ENCODE measurements at places on chromosomes 7 and 10. TPM values are rescaled to one million over a fixed set of nuclear protein-coding genes. Genes with fewer than 3 reads are reported as not detected.

ZNF804B gene
- not detected for polyA plus RNA-seq

NXPH1 gene
- not detected for polyA plus RNA-seq

PPP1R3C gene
- polyA plus RNA-seq: 27.5 TPM

EBLN1 gene
- not detected for polyA plus RNA-seq

MINDY4 gene
- 2.4 TPM for polyA plus RNA-seq

ELMO1 gene
- polyA plus RNA-seq: 14.3 TPM

FOXP2 gene
- 1.3 TPM for polyA plus RNA-seq

MRLN gene
- not detected for polyA plus RNA-seq

ALDH18A1 gene
- 5.9 TPM for polyA plus RNA-seq

SRRM3 gene
- 36.2 TPM for polyA plus RNA-seq

TMEM270 gene
- polyA plus RNA-seq: not detected

ADAM22 gene
- polyA plus RNA-seq: 0.19 TPM

GLRX3 gene
- polyA plus RNA-seq: 130 TPM

ITGA8 gene
- polyA plus RNA-seq: 2.2 TPM

COBL gene
- polyA plus RNA-seq: 15.5 TPM

ZNF248 gene
- polyA plus RNA-seq: 8.6 TPM

CFAP70 gene
- polyA plus RNA-seq: 5.4 TPM

ST8SIA6 gene
- 1.8 TPM for polyA plus RNA-seq

CNNM2 gene
- polyA plus RNA-seq: 1.9 TPM

C10orf143 gene
- polyA plus RNA-seq: 1.5 TPM

MMP21 gene
- polyA plus RNA-seq: 0.06 TPM

TMEM130 gene
- polyA plus RNA-seq: 0.12 TPM

LLCFC1 gene
- polyA plus RNA-seq: not detected

CXCL12 gene
- 89.4 TPM for polyA plus RNA-seq

ZNF487 gene
- 4.3 TPM for polyA plus RNA-seq

HMX2 gene
- polyA plus RNA-seq: not detected

ARHGEF35 gene
- polyA plus RNA-seq: 0.41 TPM

CALHM1 gene
- polyA plus RNA-seq: not detected

ACSM6 gene
- not detected for polyA plus RNA-seq

ABCB1 gene
- 1.3 TPM for polyA plus RNA-seq

NEUROD6 gene
- polyA plus RNA-seq: not detected

PDGFA gene
- polyA plus RNA-seq: 14.3 TPM

LIPM gene
- polyA plus RNA-seq: not detected

Measured in heart right ventricle (tissue), 16 donors.